EL (cell line): ENCODE measurements at places on chromosomes 6 and 20.

GRCh38 chr6:11092668-11093375, 812 bp upstream of the SMIM13 start:
- no peak for DNase-seq

DNA sequence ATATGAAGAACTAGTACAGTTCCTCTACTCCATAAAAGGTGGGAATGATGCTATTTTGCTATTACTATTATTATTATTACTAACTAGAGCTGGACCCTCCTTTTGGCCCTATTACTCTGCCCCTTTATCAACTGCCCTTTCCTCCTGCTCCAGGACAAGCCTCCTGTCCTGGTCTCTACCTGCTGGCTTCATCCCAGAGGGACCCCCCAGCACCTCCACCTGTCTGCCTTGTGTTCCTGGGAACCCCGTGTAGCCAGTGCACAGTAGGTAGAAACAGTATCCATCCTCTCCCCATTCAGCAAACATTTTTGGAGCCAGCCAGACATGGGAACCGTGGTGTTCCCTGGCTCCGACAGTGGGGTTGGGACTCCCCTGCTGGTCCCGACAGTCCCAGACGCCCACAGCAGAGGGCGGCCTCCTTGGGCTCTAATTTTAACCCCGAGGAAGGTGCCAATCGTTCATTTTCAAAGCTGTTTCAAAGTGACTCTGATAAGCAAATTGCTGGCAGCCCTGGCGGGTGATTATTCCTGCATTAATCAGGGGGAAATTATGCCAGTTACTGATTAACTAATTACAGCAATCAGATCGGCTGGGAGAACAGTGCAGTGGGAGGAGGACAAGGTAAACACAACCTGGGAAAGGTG, 44.2 kb upstream of the MDGA1 start:
- DNase-seq: peak; percentile 16

DNA sequence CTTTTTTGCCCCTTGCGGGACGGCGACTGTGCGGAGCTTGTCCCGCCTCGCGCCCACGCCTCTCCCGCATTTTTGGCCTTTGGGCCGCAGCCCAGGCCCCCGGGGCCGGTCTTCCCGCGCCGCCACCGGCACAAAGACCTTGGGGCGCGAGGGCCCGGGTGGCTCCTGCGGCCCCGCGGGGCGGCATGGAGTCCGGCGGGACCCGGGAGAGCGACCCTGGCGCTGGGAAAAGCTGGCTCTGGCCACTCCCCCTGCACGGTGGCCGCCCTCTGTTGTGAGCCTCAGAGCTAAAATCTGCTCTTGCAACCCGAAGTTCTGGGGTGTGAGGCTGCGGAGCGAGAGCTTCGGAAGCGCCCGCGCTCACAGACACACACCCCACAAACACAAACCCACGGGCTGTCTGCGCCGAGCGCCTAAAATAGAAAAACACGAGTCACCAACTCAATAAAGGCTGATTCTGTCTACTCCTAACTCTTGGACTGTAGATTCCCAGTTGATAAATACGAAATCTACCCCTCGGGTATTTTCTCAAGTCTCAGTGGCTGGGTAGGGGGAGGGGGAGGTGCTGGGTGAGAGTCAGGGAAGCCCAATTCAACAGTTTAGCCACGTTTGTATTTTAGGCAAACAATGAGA, 496 bp upstream of the BEND3 start:
- peak; percentile 55 for DNase-seq

- DNase-seq: peak; percentile 38
Measured at GRCh38 chr6:34423254-34423653, 2.6 kb downstream of the RPS10 start.

- no peak for DNase-seq
Measured at GRCh38 chr6:43862925-43863324, 92.9 kb downstream of the VEGFA start.

- DNase-seq: no peak
Measured at GRCh38 chr6:98843271-98844243, 9.2 kb downstream of the POU3F2 start.

DNA sequence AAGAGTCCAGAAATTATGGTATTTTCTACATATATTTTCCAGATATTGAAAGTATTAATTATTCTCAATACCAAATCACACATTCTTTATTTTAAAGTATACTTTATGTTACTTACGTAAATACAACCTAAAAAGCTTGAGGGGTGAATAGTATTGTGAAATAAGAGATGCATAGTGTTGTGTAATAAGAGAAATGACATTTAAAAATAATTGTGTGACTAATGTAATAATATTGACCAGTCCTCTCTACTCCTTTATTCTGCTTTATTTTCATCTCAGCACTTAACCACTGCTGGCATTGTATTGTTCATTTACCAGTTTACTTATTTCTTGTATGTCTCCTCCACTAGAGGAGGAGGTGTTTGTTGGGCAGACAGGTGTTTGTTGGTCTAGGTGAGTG, 135.6 kb downstream of the EYA4 start:
- DNase-seq: no peak

- no peak for DNase-seq
Measured at GRCh38 chr6:41209547-41210320, 8.8 kb upstream of the TREML2 start.
